Sigmoid colon (tissue), 7 donors: ENCODE measurements at places on chromosomes 13 and 19. TPM values are rescaled to one million over a fixed set of nuclear protein-coding genes. Genes with fewer than 3 reads are reported as not detected.

Gene IGFL1
- not detected for polyA plus RNA-seq

DNA sequence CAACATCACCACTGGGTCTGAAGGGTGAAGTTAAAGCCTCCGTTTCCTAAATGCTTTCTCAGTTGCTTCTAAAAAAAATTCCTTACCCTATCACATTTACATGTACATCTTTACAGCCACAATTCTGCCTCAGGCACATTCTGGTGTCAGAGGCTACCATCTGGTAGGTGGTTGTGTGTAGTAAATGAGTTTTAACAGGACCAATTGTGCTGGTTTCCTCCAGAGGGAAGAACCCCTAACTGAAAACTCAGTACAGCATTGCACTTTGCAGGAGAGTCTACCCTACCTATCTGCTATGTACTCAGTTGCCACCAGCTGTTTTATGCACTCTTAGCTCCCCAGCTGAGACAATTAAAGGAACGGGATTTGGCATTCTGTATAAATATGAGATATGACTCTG, 1576.5 kb downstream of the PCDH9 start:
- no peak for DNase-seq

DNA sequence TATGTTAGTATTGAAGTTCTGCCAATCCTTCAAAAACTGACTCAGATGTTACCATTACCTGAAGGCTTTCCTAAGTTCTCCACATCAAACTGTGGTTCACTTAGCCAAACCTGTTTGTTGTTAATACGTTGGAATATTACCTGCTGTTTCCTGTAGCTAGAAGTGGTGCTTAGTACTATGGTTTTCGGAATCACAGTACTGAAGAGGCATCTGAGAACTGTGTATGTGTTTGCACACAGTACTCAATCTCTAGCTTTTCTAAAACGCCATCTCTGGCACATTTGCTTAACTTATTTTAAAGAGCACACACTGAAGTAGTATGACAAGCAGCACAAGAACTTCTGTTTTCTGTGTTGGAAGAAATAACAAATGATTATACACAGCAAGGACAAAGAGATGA, 248.2 kb downstream of the SHISA2 start:
- no peak for DNase-seq

- DNase-seq, result no peak
Measured at GRCh38 chr13:46831588-46832194, 34.7 kb upstream of the ESD start.

GRCh38 chr13:24247016-24247415, 62.4 kb upstream of the C1QTNF9 start:
- DNase-seq, result no peak

DNA sequence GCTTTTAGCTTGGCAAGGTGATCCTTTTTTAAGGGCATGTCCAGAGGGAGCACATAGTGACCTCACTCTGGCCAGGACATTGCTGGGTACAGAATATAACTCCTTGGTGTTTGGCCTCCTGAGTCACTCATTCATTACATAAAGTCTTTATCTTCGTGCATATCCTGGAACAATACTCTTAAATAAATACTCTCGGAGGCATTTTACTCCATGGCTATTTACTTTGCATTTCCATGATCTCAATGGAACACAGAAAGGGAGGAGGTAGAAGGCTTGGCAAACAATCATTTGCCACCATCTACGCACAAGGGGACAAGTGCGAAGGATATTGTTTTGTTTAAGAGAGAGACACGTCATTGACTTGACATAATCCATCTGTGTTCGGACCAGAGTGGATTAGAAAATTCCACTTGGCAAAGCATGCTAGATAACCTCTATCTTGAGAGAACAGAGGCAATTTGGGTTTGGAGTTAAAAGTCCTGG, 210.0 kb downstream of the IRS2 start:
- no peak for DNase-seq

Gene MISP3
- polyA plus RNA-seq, result 25.2 TPM
